Occipital lobe (tissue), 3 donors: ENCODE measurements at places on chromosomes 1 and 21.

GRCh38 chr21:45041351-45041805 is 33.0 kb upstream of the ADARB1 start:
- DNase-seq: no peak

DNA sequence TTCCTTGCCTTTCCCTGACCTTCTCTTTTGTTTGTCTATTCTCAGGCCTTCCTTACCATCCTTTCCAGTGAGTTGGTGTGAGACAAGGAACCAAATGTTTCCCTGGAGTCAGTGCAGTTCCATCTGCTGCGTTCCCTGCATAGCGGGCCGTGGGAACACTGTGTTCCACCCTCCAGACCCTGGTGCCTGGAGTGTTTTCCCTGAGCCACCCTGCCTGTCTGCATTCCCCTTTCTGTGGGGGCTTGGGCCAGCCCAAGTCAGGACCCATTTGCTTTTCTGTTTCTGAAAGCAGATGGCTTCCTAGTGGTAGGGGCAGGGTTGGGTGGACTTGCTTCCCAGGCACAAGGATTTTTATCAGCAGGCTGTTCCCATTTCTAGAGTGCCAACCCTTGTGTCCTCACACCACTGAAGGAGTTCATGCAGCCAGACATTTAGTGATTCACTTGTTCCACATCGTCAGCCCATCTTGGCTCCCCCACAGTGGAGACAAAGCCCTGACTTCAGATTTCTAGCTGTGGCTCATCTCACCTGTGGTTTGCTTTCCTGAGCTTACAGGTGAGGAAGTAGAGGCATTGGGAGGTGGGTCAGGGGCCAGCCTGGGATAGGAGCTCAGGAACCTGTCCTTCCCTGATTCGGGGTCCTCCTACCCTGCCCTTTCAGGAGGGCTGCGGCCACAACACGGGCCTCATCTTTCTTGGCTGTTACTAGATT is 14.1 kb upstream of the MYOG start:
- no peak for DNase-seq

DNA sequence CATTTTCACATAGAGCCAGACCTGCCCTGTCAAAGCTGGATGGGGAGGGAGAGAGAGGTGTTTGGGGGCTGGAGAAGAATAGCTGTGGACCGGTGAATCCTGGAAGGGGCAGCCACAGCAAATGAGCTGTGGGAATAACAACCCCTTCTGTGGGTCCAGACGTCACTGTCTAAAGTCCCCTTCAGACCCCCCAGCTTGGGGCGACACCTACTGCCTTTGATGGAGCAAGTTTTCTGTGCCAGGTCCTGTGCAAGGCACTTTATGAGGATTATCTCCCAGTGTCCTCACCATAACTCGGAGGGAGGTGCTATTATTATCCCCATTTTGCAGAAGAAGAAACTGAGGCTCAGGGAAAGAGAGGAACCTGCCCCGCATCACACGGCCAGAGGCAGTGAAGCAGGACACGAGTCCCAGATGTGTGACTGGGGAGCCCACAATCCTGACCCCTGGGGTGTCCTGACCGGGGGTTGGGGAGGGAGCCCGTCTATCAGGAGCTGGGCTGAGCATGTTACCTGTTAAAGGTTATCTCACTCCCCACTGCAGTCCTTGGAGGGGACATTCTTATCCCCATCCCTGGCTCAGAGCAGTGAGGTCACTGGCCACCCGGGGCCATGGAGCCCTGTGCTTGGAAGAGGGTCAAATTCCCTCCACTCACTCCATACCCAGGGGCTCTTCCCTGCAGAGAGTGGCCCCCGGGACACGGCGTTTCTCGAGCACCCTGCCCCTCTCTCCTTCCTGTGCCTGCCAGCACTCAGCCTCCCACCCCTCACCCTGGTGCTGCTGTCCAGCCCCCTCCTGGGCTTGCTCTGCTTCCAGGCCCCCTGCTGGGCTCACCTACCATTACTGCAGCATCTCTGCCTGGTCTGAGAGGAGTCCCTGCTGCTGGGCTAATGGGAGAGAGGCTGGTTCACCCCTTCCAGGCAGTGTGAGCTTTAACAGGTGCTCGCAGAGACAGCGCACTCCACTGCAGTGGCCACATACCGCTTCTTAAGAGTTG is 132.9 kb downstream of the PTPRU start:
- no peak for DNase-seq

DNA sequence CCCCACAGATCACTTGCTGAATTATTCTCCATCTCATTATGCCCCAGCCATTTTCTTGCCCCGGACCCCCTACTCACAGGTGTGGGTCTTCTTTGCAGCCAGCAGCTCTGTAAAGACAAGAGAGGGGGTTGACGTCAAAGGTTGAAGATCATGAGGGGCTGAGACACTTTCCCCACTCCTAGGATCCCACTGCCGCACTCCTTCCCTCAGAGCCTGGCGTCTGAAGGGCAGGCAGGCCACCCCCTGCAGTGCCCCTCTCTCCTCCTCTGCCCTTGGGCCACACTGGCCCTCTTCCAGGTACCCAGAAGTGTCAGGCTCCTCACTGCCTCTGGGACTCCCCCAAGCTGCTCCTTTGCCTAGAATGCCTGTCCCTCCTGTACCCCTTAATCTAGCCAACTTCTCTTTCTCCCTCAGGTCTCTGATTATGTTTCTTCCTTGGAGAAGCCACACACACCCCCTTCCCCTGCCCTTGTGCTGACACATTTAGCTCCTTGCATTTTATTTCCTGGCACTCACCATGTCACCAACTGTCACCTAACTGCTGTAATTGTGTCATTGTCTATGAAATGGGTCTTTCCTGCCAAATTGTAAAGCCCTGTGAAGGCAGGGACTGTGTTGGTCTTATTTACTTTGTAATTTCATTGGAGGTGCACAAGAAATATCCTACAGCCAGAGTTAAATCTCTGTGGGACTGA is 2.1 kb downstream of the RORC start:
- no peak for DNase-seq

DNA sequence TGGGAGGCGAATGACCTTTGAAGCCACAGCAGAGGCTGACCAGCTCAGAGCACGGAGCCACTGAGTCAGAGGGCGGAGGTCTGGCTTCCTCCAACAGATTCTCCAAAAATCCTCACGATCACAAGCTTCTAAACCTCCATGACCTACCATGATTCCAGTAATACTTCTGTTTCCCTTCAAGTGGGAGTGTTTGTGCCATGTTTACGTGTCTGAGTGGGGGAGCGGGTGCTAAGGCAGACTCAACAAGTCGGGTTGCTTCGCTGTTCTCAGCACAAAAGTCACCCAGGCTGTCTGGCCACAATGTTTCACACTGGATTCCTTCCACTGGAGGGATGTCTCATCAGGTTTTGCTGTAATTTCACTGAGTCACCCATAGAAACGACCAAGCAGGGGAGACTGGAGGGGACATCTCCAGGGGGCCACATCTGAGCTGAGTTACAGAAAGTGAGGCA is 86.2 kb downstream of the SLC66A1 start:
- no peak for DNase-seq

- DNase-seq: no peak
Observed at GRCh38 chr1:227901906-227902640, 45.7 kb downstream of the WNT9A start.

GRCh38 chr21:39575775-39576174 is 37.0 kb upstream of the B3GALT5 start:
- DNase-seq: no peak

- no peak for DNase-seq
Observed at GRCh38 chr1:56866656-56867055, 12.1 kb downstream of the C8A start.

DNA sequence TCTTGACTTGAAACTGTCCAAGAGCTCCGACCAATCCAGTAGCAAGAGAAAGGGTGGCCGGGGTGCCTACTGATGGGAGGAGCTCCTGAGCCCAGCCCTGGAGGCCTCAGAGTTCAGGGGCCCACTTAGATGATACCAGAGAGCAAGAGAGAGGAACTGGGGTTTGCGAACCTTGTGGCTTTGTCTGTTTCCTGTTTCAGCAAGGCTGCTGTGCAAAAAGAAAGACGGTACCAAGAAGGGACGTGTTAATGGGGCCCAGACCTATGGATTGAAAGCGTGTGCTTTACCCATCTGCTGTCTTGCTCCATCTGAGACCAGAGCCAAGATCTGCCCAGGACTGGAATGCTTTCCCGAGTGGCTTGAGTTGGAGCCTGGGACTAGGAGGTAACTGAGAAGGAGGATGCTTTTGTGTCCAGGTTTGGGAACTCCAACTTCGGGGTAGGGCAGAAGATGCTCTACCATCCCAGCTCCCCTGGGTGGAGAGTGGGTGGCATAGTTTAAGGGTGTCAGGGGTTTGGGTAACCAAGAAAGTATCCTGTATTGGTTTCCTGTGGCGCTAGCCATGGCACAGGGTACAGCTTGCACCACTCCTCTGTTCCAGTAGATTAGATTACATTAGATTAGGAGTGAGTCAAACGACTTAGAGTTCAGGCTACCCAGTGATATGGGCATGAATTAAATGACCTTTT is at the start of gene TRAF3IP3:
Gene TRAF3IP3, plus strand, starts transcription at position 128 of the 689 bp plus-strand sequence. CDS start 3,987 bp downstream, outside the sequence.
- no peak for DNase-seq

GRCh38 chr1:64969305-64970046 is 3.1 kb upstream of the JAK1 start:
- no peak for DNase-seq

DNA sequence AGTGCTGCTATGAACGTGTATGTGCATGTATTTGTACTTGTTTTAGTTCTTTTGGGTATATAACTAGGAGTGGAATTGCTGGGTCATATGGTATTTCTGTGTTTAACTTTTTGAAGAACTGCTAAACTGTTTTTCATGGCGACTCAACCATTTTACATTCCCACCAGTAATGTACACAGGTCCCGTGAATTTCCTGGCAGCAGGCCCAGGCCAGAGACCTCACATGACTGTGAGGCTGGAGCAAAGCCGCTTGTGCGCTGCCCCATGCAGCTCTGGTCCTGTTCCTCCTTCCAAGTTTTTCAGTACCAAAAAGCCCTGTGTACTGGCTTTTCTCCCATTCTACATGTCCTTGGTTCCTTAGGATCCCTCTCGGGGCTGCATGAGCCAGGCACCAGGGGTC is 29.6 kb downstream of the ACOT11 start:
- no peak for DNase-seq

DNA sequence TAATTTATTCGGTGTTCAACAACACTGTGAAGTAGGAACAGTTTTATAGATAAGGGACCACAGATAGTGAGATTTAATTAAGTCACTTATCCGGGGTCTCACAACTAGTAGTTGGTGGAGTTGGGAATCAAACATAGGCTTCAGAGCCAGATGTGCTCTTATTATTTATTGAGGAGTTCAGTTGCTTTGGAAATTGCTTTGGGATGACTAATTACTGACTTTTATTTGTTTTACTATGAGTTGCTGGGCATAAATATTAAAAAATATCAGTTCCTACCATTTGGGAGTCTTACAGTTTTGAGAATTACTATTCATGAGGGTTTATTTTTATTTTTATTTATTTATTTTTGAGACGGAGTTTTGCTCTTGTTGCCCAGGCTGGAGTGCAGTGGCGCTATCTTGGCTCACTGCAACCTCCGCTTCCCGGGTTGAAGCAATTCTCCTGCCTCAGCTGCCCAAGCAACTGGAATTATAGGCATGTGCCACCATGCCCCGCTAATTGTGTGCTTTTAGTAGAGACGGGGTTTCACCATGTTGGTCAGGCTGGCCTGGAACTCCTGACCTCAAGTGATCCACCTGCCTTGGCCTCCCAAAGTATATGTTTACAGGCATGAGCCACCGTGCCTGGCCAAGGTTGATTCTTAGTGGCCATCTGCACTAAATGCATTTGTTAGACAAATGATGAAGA is 27.7 kb downstream of the THRAP3 start:
- no peak for DNase-seq

DNA sequence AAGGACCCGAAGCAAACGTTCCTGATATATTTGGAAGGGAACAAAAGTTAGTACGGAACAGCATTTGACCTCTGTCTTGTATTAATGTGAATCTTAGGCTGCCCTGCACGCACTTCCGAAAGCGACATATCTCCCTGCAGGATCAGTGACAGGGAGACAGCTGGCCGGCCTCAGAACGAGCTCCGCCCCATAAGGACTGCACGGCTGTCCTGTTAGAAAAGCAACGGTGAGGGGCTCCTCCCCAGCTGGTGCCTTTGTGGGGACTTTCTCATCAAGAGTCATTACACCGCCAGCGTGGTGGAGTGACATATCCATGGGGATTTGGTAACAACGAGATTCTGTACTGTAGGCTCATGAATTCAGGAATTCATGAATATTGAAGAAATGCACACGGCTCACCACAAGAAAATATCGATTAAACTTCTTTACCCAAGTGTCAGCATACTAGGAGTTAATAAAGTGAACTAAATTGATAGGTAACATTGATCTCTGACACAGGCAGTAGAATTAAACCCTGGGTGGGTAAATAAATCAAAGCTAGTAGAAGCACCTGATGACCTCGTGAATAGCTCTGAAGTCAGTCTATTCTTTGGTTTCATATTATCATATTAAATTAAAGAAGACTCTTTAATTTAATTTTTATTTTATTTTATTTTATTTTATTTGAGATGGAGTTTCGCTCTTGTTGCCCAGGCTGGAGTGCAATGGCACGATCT is 8.1 kb upstream of the GREM2 start:
- DNase-seq: no peak

GRCh38 chr1:214514032-214514818 is 37.2 kb downstream of the PTPN14 start:
- DNase-seq: no peak

DNA sequence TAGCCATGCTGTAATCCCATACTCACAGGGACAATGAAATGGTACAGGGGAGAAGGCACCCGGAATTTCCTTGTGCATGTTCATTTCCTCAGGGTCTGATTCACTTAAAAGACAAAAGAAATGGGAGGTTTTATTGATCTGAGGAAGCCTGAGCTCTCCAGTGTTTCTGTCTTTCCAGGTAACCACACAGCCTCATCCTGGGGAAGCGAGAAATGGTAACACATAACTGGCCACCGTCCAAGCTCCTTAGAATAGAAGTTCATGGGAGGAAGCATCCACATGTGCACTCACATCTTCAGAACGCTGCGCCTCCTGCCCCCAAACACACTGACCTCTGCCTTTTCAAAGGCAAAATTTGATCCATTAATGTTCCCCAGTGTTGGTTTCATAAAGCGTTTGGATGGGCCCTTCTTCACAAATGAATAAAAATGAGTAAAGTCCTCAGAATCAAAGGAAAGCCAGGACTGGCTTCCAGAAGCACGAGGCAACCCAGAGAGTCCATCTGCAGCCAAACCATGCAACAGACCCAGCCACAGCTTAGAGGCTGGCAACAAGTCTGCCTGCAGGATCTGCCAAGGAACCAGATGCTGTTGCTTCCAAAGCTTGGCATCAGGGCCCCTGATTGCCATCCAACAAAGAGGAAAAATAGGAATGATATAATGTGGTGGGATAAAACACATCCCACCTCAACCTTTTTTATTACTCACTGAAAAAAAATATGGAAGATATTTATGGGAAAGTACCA is 120.3 kb downstream of the ZBTB18 start:
- peak; percentile 66 for DNase-seq

- DNase-seq: no peak
Observed at GRCh38 chr21:40474513-40474912, 372.4 kb downstream of the DSCAM start.

GRCh38 chr1:248165186-248165585 is 9.4 kb upstream of the OR2M2 start:
- no peak for DNase-seq

GRCh38 chr1:236509647-236510401 is 14.0 kb upstream of the LGALS8 start:
- no peak for DNase-seq

GRCh38 chr1:73813716-73814115 is 384.3 kb downstream of the LRRIQ3 start:
- no peak for DNase-seq
